ENCODE measurements at places on chromosomes 4 and X.
A peak's percentile ranks its signal among the peaks of the same experiment; 100 is the strongest.

- no peak for DNase-seq
Measured at GRCh38 chr4:15400226-15400625, 27.6 kb upstream of the C1QTNF7 start.

GRCh38 chr4:112340023-112340422, 42.9 kb downstream of the ALPK1 start:
- no peak for DNase-seq

- no peak for DNase-seq
Measured at GRCh38 chr4:102553982-102554381, 52.8 kb downstream of the NFKB1 start.

DNA sequence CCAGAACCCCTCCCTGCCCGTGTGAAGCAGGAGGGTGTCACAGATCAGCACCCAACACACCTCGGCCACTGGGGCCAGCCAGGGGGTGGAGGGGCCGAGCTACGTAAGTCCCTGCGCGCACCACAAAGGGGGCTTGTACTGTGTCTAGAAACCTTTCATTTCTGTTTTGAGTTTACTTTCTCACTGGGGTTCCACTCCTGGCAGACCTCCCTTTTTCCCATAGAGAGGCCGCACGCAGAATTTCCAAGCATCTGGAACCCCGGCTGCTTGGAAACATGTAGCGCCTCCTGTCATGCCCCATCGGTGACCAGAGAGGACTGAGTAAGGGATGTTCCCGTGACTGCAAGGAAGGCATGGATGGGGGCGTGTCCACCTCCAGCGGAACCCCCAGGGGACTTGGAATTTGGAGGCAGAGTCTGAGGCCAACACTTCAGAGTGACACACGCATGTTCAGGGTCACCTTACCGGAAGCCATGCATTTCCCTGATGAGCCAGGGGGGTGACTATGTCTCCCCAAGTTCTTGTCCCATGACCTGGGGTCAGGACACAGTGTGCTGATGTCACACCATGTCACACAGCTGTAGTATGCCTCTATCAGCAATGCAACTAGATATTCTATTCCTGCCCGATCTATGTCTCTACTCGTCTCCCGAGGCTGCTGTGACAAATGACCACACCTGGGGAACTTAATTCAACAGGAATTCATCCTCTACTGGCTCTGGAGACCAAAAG, 105.3 kb downstream of the DHRSX start:
- DNase-seq, result no peak

GRCh38 chr4:138010639-138011038, 231.5 kb downstream of the SLC7A11 start:
- DNase-seq, result no peak

- DNase-seq, result peak; percentile 26
Measured at GRCh38 chr4:185128272-185129119, 14.6 kb upstream of the SLC25A4 start.

DNA sequence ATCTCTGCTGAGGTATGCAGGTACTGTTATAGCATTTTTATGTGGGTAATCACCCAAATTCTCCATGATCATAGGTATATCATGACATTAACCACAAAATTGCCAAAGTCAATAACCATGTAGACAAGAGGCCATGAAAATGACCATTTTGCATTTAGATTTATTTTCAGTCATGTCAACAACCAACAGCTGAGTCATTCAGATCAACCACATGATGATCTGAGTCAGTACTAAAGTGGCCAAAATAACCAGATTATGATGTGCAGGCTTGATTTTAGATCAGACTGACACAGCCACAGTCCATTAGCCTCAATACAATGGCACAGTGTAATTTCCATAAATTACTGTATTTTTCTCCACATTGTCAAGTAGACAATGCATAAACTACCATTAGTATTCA, 240.5 kb downstream of the GRIA3 start:
- DNase-seq, result no peak

GRCh38 chr4:158005021-158005420, 167.8 kb downstream of the GASK1B start:
- no peak for DNase-seq

DNA sequence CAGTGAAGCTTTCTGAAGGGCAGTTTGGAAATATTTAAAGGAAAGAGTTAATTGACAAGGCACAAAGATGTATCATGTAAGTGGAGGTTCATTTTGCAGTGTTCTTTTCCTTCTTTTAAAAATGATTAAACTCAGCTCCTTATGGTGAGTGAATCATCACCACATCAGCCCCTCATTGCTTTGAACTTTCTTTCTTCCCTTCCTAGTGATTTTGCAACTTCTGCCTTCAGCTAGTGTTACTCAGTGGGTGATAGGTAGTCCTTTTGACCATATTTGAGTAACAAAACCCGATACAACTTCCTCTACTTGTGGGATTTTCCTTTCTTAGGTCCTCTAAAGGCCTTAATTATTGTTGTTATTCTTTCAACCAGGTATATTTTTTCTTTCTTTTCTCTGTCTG, 8.2 kb downstream of the ZCCHC4 start:
- DNase-seq, result no peak

DNA sequence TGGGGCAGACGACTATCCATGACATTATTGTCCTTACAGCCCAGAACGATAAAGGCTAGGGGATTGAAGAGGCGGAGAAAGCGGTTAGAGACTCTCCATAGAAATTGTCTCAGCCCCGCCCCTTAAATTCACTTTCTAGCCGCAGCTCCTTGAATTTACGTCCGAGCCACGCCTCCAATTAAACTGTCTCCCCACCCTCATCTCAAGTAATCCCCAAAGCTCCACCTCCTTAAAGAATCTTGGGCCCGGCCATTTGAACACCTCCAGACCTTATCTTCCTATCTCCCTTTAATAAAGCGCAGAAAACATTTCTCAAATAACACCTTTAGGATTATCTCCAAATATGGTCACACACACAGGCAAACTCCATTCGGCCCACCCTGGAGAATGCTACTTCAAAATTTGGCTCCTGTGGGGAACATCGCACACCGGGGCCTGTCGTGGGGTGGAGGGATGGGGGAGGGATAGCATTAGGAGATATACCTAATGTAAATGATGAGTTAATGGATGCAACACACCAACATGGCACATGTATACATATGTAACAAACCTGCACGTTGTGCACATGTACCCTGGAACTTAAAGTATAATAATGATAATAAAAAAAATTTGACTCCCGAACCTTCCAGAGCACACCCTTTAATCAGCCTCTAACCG, 7.2 kb upstream of the MAGIX start:
- DNase-seq, result no peak

DNA sequence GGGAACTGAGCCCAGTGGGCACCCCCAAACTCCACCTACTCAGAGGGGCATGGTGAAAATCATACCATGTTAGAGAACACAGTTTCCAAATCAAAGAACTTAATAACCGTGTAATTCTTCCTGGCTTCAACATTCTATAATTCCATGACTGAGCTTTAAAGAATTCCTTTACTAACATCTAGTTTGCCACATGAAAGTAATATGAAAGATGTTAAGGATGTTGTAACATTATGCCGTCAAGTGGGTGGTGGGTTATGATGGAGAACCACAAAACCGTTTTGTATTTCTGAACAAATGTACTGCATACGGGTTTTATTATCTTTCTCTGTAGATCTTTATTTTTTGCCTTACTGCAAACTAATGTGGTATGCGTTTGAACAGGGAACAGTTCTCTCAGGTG, 549.0 kb upstream of the MAGEB2 start:
- no peak for DNase-seq

GRCh38 chr4:153655928-153656327, 28.2 kb upstream of the TLR2 start:
- no peak for DNase-seq

DNA sequence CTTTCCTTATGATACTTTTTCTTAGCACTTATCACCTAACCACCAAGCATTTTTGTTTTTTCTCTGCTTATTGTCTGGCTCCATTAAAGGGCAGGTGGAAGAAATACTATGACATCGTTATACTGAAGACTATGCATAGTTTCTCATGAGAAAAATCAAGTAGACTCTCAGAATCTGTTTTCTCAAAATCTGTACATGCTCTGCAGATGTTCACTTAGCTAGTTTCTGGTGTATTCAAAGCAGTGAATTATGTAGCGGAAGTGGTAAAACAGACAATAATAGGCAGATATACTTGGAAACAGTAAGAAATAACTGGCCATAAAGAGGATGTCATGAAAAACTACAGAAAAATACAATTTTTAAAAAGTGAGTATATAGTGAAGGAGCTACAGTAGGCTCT, 146.0 kb downstream of the STIM2 start:
- DNase-seq, result no peak

DNA sequence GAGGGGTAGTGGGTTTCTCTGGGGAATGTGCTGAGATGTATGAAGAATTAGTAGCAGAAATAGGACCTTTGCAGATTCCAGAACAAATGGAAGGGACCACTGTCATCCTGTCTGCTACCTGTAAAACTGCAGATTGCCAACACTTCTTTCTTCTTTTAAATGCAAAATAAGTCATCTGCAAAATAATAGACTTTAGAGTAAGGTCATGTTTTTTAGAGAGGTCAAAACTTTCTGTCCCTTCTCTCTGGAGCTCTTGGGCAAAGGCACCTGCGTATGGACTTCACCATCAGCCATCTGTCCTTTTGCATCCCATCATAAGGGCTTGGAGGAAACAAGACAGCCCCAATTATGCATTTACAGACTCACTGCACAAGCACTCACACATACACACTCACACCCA, 121.1 kb upstream of the PPARGC1A start:
- DNase-seq, result no peak

- peak; percentile 75 for DNase-seq
Measured at GRCh38 chrX:48071064-48071985, at the start of gene ZNF630. Gene ZNF630, minus strand, starts transcription at chrX:48071640. Its CDS starts 4,754 bp downstream, at chrX:48066886.

GRCh38 chr4:89814362-89814761, 22.6 kb downstream of the SNCA start:
- no peak for DNase-seq

DNA sequence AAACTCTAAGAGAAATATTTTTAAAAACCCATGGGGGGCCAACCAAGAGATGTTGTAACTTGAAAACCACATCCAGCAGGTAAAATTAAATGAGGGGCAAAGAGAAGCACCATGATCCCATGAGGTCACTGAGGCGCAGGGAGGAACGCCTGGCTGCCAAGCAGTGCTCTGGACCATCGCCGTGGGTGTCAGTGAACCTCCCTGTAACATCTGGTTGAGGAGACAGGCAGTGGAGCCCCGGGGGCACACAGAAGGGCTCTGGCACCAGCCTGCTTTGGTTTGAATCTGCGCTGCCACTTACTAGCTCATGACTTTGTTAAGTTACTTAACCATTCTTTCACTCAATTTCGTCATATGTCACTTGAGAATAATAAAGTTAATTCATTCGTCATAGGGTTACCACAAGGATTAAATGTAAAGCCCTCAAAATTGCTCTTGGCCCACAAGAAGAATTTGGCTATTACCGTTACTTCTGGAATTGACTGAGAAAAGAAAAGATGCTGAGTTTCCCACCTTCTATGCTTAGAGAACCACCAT, 41.6 kb upstream of the SLC25A4 start:
- DNase-seq, result no peak

GRCh38 chrX:44092778-44093177, 119.6 kb upstream of the NDP start:
- no peak for DNase-seq

GRCh38 chrX:38206542-38206941, 14.1 kb downstream of the SRPX start:
- no peak for DNase-seq

- no peak for DNase-seq
Measured at GRCh38 chr4:47451657-47452056, 11.8 kb downstream of the COMMD8 start.

DNA sequence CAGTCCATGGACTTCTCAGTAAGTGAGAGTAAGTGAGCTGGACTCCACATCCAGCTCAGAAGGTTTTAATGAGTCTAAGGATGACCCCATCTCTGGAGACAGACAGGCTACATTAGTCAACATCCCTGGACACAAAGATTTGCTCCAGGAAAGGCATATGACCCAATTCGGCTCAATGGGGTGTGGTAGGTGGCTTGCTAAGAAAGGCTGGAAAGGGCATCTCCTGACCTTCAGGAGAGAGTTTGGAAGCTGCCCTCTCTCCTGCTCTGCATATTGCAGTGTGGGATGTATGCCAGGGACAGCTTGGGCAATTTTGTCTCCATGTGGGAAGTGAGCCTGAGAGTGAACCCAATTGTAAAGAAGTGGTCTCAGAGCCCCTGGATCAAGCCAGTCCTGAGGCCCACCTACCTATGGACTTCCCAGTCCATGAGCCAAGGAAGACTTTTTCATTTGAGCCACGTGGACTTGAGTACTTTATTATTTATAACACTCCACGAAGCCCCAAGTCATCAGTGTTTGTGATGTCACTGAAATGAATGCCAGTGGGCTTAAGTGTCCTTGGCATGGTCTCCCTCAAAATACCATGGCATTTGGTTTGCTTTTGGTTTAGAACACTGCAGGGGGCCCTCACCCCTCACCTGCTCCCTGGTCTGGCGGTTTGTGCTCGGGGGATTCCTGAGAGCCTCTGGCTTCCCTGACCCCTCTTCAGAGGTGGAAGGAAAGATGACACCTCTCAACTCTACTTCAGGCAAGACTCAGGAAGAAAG, 10.4 kb upstream of the ABLIM2 start:
- no peak for DNase-seq

DNA sequence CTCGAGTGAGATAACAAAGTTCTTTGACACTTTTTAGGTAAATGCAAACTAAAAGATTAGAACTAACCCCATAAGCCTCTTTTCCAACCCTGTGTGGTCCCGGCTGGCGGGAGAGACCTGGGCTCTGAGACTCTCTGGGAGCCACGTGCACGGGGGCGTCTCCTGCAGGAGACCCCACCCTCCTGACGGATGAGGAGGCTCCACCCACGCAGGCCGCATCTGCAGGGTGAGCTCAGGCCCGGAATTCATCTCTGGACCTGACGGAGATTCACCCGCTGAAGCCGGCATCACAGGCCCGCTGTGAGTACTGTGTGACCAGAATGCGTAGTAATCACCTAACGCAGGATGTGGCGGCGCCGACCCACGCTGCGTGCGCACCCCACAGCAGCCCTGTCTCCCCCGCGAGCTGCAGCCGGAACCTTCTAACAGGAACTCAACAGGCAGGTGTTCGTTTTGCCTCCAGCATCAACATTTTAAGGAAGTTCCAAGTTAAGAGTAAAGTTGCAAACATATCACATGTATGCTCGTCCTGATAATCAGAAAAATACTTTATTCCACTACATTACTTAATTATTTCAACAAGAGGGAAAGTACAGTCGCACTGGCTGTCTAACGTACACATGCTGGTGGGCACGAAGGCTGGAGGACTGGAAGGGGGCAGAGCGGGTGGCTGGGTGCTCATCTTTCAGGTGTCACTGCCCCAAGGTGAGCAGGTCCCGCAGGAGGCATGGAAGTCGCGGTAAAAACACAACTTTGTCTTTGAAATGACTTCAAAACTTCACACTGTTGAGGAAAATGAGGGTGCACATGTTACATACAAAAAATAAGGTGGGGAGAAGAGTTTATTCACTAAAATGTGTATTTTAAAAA, 44.5 kb downstream of the FGFRL1 start:
- DNase-seq, result no peak

- no peak for DNase-seq
Measured at GRCh38 chr4:188332265-188332664, 193.0 kb downstream of the TRIML1 start.

DNA sequence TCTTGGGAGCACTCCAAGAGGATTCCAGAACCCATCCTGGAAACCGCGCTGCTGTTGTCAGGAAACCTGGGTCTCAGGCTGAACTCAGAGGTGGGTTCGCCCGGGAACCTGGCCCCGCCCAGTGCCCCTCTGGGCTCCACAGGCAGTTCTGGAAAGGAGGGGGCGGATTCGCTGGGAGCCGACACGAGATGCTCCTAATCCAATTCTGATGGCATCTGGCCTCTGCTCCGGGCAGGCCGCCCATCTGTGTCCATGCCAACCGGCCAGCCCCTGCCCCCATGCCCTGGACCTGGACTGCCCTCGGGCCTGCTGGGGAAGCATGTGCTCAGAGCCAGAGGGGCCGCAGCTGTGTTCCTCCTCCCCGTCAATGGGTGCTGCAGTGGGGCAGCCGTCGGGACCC, 21.0 kb downstream of the ATP2B3 start:
- DNase-seq, result no peak

Data from left ventricle myocardium inferior (tissue), 1 donor.